ENCODE measurements at places on chromosomes 1 and 21.

- DNase-seq, result no peak
Observed at GRCh38 chr1:90902672-90903071, 119.2 kb downstream of the ZNF644 start.

GRCh38 chr1:192951691-192952460, 107.3 kb downstream of the UCHL5 start:
- peak; percentile 80 for DNase-seq

DNA sequence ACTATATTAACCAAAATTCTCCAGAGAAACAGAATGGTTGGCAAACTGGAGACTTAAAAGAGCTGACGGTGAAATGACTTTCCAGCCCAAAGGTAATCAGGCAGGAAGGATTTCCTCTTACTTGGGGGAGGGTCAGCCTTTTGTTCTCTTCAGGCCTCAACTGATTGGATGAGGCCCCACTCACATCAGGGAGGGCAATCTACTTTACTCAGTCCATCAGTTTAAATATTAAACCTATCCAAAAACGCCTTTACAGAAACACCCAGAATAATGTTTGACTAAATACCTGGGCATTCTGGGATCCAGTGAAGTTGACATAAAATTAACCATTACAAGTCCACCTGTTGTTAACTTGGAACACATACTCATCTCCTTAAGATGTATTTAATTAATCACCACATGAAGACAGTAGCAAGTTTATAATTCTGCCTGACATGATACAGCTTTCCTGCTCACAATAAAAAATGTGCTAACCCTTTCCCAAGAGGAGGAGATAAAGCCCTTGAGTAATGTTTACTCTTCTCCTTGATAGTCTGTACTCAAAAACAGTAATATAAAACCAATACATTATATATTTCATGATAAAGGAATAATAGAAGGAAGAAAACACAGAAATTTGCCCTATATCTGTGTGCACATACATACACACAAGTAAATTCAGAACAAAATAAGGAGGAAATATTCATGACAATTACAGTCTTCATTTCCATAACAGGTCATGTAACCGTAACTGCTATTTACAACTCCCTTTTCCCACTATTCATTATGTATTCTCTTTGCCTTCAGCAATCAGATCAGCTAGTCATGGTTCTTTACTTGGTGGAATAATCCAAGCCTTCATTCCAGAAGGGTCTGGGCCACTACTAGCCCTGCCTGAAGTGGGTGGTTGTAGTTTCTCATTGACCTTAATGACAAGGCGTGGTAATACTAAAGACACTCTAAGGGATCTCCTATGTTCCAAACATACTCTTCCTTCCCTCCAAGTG, 107.5 kb upstream of the RUNX1 start:
- DNase-seq, result no peak

DNA sequence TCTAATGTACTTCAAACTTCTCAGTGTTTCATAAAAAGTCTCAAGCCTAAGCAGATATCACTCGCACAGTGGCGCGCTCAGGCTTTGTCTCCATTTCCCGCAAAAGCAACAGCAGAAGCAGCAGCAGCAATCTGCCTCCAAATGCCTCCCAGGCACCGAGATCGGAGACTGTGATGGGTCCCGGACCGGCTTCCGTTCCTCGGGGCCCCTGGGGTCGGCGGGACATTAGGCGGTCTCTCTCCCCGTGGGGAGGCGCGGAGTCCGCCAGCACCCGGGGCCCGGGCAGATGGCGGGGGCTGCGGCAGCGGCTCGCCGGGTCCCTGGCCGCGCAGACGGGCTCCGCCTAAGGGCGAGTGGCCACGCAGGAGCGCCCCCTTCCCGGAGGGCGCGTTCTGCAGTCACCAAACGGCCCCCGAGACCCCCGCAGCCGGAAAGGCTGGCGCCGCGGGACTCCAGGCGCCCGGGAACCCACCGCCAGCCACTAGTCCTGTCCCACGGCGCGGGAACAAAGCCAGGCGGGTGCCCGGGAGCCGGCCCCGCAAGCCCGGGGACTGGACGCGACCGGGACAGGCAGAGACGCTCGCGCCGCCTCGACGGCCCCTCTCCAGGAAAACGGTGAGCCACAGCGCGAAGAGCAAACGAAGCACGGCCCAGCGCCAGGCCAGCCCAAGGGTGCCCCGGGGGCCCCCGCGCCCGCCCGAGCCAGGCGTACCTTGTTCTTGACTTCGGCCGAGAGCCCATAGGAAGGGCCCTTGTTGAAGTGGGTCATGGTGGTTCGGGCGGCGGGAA, 590 bp downstream of the CNN3 start:
- no peak for DNase-seq

- DNase-seq, result no peak
Observed at GRCh38 chr1:38888423-38889333, 7.3 kb upstream of the GJA9 start.

DNA sequence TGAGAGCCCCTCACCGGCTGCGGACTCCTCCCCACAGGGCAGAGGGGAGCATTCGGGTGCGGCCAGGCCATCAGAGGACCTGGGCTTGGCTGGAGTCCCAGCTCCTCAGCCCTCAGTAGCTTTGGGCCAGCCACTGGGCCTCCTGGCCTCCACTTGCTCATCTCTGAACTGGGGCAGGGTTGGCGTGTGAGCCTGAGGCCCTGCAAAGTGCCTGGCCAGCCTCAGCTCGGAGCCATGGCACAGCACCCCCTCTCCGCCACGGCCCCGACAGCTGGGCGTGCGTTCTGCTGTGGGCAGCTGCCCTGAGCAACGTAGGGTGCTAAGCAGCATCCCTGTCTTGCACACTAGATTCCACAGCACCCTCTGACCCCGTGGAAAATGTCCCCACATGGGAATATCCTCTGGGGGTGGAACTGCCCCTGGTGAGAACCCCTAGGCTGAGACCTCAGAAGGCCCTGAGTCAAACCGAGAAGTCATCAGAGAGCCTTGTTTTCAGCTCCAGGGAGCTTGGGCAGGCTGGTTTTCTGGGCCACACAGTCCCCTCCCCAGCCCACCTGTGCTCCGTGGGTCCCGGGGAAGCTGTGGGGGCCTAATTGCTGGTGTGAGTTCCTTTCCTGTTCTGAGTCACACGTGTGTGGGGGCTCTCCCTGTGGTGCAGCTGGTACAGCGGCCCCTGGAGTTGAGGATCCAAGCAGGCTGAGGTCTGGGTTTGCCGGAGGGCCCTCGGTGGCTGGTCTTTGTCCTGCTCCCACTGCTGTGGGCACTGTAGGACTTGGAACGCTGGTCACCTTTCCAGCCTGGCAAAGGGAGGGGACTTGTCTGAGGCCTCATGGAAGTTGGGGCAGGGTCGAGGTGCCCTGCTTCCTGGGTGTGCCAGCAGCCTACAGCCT, 24.5 kb downstream of the TP73 start:
- DNase-seq, result peak; percentile 75

DNA sequence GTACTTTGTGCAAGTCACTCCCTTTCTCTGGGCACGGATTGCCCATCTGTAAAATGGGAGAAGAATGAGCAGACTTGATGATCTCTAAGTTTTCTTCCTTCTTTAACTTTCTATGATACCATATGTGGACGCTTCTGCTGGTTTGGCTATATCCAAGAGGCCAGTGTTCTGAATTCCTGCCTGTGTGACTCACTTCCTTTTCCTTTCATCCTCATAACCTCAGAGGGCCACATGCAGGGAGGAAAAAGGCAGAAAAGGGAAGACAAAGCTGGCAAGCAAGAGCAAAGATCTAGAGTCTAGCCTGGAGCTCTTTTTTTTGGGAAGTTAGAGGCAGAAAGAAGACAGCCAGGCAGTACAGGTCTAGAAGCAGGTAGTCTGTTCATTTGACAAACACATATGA, 151.2 kb downstream of the OMA1 start:
- DNase-seq, result peak; percentile 7

DNA sequence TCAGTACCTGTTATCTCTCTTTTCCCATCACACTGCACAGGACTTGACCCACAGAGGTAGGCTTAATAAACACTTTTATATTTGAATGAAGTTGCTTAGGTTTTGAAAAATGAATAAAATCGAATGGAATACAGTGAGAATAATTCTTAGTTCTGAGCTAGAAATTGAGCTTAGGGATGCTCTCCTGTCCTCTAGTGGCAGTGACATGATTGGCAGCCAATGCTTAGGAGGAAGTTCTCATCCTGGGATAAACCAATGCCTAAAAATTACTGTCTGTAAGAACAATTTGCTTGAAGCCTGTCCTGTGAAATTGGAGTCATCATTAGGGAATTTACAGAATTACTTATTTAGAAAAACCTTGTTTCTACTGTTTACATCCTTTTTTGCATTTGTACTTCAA, 21.3 kb upstream of the CYP4X1 start:
- DNase-seq, result no peak

GRCh38 chr1:119275145-119276134, 93.1 kb upstream of the HAO2 start:
- DNase-seq, result peak; percentile 65

DNA sequence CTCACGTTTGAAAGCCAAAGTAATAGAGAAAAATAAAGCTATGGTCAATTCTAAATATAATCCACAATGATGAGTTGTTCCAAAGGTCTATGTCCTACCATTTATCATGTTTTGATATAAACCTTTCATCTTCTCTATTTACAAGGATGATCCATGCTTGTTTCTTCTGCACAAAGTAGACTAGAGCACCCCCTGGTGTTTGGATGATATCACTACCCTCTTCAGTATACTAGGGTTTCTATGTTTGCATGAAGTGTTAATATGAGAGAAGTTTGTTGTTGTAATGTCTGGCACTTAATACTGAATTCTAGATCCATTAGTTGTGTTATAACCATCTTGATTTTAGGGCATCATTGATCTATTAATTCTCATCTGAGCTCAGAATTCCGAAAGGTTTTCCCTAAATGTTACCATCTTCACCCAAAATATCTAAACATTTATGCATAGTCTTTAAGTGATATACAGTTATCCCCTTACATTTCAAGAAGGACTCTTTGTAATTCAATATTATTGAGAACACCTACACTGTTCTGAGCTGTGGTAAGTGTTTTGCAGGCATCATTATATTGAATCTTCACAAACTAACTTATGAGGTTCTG, 21.1 kb downstream of the CLDN8 start:
- peak; percentile 37 for DNase-seq

DNA sequence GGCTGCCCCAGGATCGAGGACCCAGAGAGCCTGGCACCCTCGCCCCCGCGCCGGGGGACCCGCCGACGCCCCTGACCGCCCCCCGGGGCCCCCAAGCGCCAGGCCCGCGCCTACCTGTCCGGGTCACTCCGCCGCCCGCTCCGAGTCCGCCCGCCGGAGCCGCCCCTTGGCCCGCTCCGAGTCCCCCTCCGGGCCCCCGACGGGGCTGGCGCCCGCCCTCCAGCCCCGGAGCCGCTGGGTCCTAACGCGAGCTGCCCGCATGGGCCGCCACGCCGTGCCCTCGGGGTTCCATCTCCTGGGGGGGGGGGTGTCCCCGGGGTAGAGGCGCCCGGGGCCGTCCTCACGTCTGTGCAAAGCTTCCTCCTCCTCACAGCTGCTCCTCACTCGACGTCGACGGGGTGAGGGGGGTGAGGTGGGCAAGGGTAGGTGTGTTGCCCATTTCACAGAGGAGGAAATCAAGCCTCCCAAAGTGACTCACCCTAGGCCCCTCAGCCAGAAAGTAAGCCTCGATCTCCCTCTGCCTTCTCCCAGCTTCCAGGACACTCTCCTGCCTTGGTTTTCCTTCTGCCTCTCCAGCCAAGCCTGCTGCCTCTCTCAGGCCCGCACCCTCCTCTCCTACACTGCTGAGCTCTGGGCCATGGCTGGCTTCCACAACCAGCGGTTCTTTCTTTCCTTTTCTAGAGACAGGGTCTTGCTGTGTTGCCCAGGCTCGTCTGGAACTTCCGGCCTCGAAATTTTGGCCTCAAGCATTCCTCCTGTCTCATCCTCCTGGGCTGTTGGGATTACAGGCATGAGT, at the start of gene MFAP2:
Gene MFAP2 (minus strand): TSS at position 148 of the 796 bp plus-strand sequence. CDS start 2,347 bp downstream, outside the sequence.
- DNase-seq, result no peak

DNA sequence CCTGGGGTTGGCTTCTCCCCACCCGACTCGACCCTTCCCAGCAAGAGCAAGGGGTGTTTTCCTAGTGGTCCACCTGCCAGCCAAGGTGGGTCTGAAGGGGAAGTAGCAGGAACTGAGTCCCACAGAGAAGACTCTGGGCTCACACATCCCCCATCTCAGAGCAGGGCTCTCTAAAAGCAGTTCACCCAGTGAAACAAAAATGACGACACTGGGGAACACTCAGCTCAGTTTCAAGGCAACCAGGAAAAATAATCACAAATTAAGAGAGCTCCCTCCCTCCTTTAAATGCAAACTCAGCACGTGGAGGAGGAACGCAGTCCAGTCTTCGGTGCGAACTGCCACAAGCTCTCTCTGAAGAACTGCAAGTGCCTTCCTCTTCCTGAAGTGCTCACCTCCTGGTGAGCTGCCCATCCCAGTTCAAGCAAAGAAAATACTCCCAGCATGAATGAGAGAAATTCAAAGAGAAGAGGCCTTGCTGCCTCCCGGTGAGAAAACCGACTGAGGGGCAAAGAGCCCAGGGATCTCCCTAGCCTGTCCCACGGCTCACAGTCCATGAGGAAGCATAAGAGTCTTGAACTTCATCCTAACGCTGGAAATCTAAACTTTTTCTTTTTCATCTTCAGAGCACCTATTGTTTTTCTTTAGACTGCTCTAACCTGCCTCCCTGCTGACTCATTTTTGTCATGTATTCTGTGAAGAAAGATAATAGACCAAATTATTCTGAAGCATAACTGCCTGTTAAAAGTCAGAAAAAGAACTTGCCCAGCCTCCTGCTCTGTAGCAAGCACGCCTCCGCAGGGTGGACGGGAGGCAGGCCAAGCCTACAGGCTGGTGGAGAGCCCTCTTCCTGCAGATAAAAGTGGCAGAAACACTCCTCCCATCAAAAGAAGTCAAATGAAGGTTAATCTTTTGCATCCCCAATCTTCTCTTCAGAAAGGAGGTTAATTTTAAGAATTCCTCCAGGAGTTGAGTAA, 281.4 kb downstream of the HHIPL2 start:
- DNase-seq, result no peak

DNA sequence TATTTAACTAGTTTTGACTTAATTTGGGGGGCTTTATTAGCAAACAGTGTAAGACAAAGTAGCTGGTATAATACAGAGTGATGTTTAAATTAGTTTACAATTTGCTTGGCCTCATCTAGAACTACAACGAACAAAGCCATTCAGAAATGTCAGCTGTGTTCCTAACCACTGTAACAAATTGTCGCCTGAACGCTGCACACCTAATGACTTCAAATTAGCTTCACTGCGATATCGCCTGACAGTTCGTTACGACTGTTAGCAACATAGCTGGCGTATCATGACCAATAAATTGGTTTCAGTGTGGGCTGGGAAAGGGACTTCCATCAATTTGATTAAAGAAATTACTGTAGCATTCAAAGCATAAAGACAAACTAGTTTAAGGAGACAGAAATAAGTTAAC, 139.8 kb upstream of the USH2A start:
- DNase-seq, result no peak

GRCh38 chr1:170407138-170407537, 124.8 kb upstream of the GORAB start:
- DNase-seq, result no peak

- DNase-seq, result no peak
Observed at GRCh38 chr1:101262060-101262459, 25.2 kb downstream of the S1PR1 start.

Data from inflammatory macrophage treated with lipopolysaccharide for 1 hour (primary cell).